ENCODE measurements at places on chromosomes 16 and 17.

DNA sequence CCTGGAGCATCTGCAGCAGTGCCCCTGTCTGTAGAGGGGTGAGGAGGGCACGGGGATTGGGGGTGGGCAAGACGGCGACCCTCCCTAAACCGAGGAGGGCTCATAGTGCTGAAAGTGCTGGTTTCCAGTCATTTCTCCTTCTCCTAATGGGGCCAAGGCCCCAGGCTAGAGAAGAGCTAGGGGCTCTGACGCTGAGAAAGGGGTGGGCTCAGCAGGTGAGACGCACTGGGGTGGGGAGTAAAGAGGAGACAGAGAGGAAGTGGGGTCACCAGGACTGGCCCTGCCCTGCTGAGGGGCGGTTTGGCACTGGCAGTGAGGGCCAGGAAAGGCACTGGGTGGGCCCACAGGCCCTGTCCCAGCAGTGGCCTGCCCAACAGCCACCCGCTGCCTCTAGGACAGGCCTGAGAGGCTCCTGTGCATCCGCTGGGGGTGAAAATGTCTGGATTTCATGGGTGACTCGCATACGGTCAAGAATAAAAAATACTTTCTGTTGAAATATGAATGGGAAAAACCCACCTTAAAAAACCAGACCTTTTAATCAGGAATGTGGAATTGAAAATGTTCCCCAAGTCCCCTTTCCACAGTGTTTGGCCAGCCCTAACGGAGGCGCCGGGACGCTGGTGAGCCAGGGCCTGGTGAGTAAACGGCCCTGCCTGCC, 122.4 kb upstream of the SMURF2 start:
- H3K4me3 ChIP-seq, result no peak overlapping the region
- peaks cover 7% of the 10 kb centered on the region for H3K4me1 ChIP-seq
- peaks cover 2% of the 10 kb centered on the region for H3K27me3 ChIP-seq
- no peak for DNase-seq
- peaks cover 13% of the 10 kb centered on the region for H3K36me3 ChIP-seq
- H3K27ac ChIP-seq, result no peak overlapping the region

DNA sequence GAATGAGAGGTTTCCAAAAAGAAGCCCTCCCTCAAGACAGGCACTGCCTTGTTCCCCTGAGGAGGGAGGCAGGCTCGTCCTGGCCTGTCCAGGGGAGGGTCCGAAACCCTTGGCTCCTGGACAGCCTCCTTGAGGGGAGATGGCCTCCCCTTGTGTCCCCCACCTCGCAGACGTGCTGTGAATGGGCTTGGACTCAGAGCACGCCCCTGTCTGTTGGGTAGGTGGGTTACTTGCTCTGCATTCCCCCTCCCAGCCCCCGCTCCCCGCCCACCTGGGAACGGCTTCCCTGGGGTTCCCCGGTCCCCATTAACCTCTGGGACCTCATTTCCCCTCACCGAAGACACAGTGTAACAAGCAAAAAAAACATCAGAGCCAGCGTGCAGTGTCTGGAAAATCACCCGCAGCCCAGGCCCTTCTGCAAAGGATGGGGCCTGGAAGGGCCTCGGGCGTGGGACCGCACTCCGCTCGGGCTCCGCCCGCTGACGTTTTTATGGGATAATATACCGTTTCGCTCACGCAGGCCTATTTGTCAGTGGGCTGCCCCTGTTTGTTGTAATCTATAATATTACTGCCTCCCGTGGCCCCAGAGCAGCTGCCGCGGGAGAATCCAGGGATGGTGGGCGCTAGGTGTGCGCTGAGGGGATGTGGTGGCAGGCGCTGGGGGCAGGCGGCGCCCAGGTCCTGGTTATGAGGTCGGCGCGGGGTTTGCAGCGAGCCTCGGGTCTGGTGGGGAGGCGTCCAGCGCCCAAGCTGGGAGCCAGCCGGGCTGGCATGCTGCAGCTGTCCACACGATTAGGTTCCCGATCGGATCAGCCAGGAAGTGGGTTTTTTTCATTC, 11.1 kb downstream of the BAHCC1 start:
- H3K27me3 ChIP-seq, result peaks cover 51% of the 10 kb centered on the region
- H3K27ac ChIP-seq, result no peak overlapping the region
- no peaks in the 10 kb centered on the region for H3K4me1 ChIP-seq
- no peak for DNase-seq
- H3K4me3 ChIP-seq, result no peak overlapping the region
- no peaks in the 10 kb centered on the region for H3K36me3 ChIP-seq

- DNase-seq, result no peak
- no peak overlapping the region for H3K4me3 ChIP-seq
- H3K27ac ChIP-seq, result no peak overlapping the region
- H3K4me1 ChIP-seq, result peaks cover 2% of the 10 kb centered on the region
- H3K36me3 ChIP-seq, result no peaks in the 10 kb centered on the region
Measured at GRCh38 chr16:67407176-67407787, 9.0 kb downstream of the ZDHHC1 start.

DNA sequence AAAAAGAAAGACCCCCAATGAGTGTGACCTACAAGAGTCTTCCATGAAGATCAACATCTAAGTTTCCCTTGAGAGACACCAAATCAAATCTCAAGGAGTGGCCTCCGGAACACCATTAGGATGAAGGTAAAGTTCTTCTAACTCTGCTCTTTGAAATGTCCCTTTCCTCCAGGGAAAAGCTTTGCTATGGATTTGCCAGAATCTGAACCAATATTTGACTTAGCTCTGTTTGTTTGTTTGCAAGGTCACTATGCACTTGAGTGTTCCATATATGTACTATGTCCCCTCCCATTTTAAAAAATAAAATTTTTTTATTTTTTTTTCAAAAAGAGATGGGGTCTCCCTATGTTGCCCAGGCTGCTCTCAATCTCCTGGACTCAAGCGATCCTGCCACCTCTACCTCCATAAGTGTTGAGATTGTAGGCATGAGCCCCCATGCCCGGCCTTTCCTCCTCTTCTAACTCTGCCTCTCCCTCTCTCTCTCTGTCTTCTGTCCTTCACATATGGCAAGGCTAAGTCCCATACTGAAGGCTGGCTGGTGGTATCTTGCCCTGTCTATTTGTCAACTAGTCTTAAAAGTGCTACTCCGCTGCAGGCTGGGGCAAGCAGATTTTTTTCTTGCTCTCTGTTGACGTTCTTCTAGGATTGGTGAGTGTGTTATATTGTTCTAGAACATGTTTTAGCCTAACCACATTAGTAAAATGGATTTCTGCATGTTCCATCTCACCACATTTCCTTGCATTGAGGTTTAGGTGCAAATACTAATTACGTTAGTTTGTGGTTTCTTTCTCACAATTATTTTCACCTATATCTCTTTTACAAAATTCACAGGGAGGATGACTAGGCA, 276.7 kb upstream of the DYNLRB2 start:
- H3K36me3 ChIP-seq, result no peaks in the 10 kb centered on the region
- no peaks in the 10 kb centered on the region for H3K27me3 ChIP-seq
- no peak overlapping the region for H3K4me3 ChIP-seq
- H3K27ac ChIP-seq, result no peak overlapping the region
- DNase-seq, result no peak
- peaks cover 4% of the 10 kb centered on the region for H3K4me1 ChIP-seq

DNA sequence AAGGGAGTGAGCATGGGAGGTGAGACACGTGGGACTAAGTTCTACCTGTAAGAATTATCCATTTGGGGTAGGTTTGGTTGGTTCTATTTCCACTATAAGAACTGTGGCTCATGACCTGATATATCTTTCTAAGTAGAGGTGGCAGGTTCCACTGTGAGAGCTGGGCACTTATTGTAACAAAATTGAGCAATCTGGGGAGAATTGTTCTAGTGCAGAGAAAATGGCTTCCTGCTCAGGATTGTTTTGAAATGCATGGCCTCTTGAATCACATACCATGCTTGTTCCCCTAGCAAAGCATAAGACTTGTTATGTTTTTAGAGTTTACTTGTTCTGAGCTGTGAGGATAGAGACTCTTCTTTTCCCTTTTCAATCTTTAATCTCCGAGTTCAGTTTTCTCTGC, 125.9 kb downstream of the MAP2K6 start:
- peaks cover 5% of the 10 kb centered on the region for H3K36me3 ChIP-seq
- no peak for DNase-seq
- H3K4me3 ChIP-seq, result no peak overlapping the region
- H3K27ac ChIP-seq, result no peak overlapping the region
- no peaks in the 10 kb centered on the region for H3K27me3 ChIP-seq

DNA sequence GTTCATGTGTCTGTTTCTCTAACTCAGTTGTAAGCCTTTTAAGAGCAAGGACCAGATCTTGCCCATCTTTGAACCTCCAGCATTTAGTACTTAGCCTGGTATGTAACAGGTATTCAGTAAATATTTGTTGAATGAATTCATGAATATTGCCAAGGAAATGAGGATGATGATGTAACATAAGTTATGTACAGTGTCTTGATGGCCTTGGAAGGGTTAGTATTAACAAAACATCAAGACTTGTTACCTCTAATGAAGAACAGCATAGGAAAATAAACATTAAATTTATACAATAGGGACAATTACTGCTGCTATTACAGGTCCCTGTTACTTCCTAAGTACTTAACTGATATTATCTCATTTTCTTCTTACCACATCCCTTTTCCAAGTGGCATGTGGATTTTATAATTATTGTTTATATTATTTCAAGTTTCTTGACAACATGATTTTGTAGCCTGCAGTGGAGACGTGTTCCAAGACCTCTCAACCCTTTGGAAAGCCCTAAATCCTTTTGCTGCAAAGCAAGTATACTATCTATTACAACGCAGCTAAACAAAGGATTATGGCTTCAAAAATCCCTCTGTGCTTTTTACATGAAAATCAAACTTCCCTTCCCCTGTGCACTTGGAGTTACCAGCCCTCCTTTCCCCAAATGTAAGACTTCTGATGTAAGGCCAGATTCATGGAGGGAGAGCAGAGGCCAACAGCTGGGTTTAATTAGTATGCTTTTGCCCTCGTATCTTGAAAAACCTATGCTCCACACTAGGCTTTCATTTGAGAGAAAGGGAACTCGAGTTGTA, 77.4 kb upstream of the SMIM36 start:
- peaks cover 2% of the 10 kb centered on the region for H3K4me1 ChIP-seq
- peaks cover 14% of the 10 kb centered on the region for H3K27me3 ChIP-seq
- no peak for DNase-seq
- H3K4me3 ChIP-seq, result no peak overlapping the region

GRCh38 chr17:60077226-60077625, 1.5 kb downstream of the HEATR6 start:
- peak overlapping the region; percentile 95 for H3K27ac ChIP-seq
- peaks cover 33% of the 10 kb centered on the region for H3K4me1 ChIP-seq
- H3K4me3 ChIP-seq, result peak overlapping the region; percentile 92
- H3K27me3 ChIP-seq, result no peaks in the 10 kb centered on the region
- no peak for DNase-seq

GRCh38 chr16:89210904-89211515, 6.5 kb upstream of the ZNF778 start:
- no peak overlapping the region for H3K4me3 ChIP-seq
- H3K36me3 ChIP-seq, result no peaks in the 10 kb centered on the region
- DNase-seq, result no peak

DNA sequence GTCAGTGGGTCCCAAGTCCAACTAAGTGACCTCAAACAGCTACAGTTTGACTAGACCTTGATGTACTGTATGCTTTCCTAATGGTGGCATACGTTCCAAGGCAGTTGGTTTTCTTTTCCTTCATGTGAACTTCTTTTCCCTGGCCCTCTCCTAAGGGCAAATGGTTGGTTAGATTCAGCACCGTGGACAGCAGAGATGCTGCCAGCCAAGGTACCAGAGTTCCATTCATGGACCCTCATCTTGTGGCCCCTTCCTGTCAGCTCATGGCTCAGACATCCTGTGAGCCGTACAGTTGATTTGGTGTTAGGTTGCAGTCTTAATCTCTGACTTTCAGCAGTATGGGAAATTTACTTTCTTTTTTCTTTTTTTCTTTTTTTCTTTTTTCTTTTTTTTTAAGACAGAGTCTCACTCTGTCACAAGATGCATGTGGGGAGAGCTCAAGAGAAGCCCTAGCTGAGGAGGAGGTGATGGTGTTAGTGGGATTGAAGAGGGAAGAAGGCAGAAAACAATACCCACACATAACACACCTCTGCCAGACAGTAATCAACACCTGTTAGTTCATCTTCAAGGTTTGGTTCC, 122.4 kb downstream of the USP31 start:
- H3K36me3 ChIP-seq, result no peaks in the 10 kb centered on the region
- no peak for DNase-seq
- no peak overlapping the region for H3K27ac ChIP-seq
- H3K27me3 ChIP-seq, result no peaks in the 10 kb centered on the region

DNA sequence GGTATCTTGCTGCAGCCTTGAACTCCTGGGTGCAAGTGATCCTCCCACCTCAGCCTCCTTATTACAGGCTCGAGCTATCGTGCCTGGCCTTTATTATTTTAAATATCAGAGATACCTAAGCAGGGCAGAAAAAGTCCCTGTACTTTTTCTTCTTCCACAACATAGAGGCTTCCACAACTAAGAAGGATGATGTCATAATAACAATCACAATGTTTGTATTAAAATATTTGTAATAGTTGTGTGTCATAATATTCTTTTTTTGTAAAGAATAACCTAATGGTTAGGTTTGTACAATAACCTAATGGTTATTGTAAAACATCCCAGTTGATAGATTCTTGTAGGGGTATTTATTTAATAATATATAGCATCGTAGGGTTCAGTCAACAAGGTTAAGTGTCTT, 26.7 kb upstream of the DUSP14 start:
- peaks cover 7% of the 10 kb centered on the region for H3K4me1 ChIP-seq
- H3K27me3 ChIP-seq, result no peaks in the 10 kb centered on the region
- H3K27ac ChIP-seq, result no peak overlapping the region
- H3K4me3 ChIP-seq, result no peak overlapping the region
- peaks cover 39% of the 10 kb centered on the region for H3K36me3 ChIP-seq
- DNase-seq, result no peak

- H3K36me3 ChIP-seq, result peaks cover 2% of the 10 kb centered on the region
- no peaks in the 10 kb centered on the region for H3K27me3 ChIP-seq
- peak overlapping the region; percentile 30 for H3K4me3 ChIP-seq
Measured at GRCh38 chr17:34377078-34377823, 14.2 kb upstream of the CCL1 start.

DNA sequence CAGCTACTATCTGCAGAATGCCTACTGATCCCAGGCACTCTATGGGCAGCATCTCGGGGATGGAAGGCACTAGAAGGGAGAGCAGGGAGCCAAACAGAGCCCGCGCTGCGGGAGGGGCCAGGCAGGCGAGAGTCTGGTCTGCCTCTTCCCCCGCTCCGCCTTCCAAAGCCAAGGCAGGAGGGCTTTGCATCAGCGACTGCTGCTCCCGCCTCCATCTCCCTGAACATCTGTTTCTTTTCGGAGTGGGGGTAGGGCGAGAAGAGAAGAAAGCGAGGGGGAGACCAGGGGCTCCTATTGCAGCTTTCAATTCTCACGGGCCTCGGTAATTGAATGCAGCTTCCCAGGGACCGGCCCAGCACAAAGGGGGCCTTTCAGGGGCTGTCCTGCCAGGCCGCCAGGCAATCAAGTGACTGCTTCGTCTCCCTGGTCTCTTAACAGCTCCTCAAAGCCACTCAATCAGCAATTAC, 31.4 kb upstream of the CDC42EP4 start:
- no peak overlapping the region for H3K4me3 ChIP-seq
- no peaks in the 10 kb centered on the region for H3K27me3 ChIP-seq
- H3K27ac ChIP-seq, result no peak overlapping the region
- H3K36me3 ChIP-seq, result no peaks in the 10 kb centered on the region

- peaks cover 6% of the 10 kb centered on the region for H3K4me1 ChIP-seq
- no peaks in the 10 kb centered on the region for H3K36me3 ChIP-seq
- no peaks in the 10 kb centered on the region for H3K27me3 ChIP-seq
- H3K4me3 ChIP-seq, result no peak overlapping the region
- no peak overlapping the region for H3K27ac ChIP-seq
Measured at GRCh38 chr16:66905633-66906539, 12.8 kb downstream of the CDH16 start.

GRCh38 chr17:42340691-42341127, 47.5 kb downstream of the STAT3 start:
- H3K27ac ChIP-seq, result peak overlapping the region; percentile 86
- DNase-seq, result peak; percentile 65
- H3K27me3 ChIP-seq, result no peaks in the 10 kb centered on the region
- peak overlapping the region; percentile 53 for H3K4me3 ChIP-seq

Measured in T-helper 2 cell treated with Interferon-gamma antibody and Interleukin-4, amounts not matched to agents 5 μg/mL and 100 μg/mL, for 36 hours (primary cell).